ENCODE measurements at places on chromosomes 3 and 15.

DNA sequence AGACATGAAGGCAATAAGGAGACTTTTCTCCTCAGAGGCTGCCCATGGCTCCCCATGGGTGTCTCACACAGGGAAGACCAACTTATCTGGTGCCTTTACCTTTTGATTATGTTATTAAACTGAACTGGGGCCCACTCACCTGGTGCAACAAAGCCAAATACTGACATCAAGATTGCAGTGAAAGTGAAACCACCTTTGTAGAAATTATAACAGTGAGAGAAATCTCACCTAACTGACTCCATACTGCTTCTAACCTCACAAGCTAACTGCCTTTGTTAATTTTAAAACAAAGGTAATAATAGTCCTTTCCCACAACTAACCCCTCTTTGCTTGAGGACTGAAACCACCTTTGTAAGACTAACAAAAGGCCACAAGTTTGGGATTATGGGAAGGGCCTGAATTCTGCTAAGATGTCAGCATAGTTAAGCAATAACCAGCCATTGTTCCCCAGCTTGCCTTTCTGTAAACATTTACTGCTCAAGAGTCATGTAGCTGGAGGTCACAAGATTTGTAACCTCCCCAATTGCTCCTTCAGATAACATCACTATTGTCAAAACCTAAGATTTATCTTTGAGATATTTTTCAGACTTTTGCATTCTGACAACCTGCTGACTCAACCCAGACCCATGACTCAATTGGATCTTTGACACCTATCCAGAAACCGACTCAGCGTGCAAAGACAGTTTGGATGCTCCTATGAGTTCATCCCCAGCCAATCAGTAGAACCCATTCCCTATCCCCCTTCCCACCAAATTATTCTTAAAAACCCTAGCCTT lies 420.3 kb upstream of the CFAP20DC start:
- no peak for DNase-seq

- DNase-seq: peak; percentile 90
These were observed 17.2 kb upstream of the USP3 start for GRCh38 chr15:63487076-63487757.

DNA sequence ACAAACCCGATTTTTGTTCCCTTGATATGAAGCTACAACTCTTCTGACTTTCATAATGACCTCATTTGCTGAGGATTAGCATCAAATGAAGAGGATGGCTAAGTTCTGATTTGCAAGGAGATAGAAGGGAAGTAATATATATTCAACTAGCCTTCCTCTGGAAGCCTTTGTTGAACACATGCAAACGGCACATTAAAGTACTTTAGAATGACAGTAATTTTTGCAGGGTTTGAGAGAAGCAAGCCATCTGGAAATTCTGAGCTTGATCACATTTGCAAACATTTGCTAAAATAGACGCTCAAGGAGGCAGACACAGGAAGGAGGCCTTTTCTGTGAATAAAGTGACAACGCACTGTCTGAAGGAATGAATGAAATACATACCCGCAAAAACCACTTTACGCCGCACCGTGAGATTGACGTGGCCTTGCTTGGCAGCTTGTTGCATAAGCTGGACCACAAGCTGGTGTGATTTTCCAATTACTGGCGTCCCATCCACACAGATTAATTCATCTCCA lies 657.2 kb downstream of the MAGI1 start:
- DNase-seq: no peak

DNA sequence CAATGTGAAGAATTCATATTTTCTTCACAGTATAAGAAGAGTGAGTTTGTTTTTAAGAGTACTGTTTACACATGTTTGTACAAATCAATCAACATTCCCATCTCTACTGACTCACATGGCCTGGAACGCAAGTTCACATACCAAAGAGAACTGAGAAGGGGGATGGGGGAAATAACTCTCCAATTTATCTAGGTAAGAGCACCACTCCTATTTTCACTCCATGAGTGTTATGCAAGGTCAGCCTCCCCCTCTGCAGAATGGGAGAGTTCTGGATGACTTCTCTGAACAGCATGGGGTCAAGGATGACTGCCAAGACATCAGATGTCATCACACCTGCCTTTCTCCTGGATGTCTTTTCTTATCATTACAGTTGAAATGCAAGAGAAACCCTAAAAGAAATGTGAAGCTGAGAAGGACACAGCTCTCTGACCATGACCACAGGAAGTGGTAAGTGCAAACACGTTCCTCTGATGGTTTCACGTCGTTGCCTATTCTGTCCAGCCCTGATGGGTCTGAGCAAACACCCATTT lies 95.2 kb downstream of the SEMA6D start:
- no peak for DNase-seq

GRCh38 chr3:125289429-125289981 lies 77.0 kb upstream of the SLC12A8 start:
- no peak for DNase-seq

DNA sequence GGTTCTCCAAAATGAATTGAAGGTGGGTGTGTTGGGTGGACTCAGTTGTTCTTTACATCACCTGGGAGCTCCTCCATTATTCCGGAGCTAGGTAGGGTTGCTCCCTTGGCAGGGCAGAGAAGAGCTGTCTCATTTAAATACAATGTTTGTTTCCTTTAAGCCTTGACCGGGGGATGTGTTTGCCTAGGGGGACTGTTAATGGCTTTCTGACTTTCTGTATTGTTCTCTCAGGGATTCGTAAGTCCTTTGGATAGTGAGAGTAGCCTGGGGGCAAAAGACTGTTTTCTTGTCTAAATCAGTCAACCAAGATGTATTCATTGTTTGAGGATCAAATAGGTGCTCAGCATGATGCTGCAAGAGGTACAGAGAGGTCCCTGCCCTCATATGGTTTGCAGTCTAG lies 71.1 kb downstream of the CDAN1 start:
- DNase-seq: no peak

DNA sequence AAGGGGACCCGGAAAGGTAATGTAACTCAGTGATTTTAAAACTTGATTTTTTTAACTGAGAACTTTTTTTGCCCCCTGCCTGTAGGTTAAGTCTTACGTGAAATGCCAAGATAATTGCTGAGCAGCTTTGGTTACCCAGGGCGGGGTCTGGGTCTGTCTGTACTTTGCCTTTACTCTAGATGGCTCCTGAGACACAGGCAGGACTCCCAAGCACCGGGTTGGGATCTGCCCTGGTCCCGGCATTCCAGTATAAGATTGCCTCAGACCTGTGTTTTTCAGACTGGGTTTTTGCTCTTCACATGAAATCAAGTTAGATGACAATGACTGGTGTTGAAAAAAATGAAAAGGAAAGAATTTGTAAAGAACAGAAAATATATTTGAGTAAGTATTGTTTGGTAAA lies 40.3 kb downstream of the WDR76 start:
- no peak for DNase-seq

- no peak for DNase-seq
These were observed 6.3 kb upstream of the SCN5A start for GRCh38 chr3:38655708-38656300.

DNA sequence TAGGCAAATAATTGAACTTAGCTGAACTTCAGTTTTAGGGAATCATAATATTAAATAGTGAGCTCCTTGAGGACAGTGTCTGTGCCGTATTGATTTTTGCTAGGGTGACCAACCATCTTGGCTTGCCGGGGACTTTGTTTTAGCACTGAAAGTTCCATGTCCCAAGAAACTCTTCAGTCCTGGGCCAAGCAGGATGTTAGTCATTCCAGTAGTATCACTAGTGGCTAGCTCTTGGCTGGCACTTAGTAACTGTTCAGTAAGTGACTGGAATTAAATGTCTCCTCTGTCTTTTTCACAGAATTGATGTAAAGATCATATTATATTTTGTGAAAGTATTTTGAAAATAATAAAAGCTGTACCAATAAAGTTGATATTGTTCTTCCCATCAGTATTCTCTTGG lies 42.3 kb downstream of the RSRC1 start:
- DNase-seq: no peak

DNA sequence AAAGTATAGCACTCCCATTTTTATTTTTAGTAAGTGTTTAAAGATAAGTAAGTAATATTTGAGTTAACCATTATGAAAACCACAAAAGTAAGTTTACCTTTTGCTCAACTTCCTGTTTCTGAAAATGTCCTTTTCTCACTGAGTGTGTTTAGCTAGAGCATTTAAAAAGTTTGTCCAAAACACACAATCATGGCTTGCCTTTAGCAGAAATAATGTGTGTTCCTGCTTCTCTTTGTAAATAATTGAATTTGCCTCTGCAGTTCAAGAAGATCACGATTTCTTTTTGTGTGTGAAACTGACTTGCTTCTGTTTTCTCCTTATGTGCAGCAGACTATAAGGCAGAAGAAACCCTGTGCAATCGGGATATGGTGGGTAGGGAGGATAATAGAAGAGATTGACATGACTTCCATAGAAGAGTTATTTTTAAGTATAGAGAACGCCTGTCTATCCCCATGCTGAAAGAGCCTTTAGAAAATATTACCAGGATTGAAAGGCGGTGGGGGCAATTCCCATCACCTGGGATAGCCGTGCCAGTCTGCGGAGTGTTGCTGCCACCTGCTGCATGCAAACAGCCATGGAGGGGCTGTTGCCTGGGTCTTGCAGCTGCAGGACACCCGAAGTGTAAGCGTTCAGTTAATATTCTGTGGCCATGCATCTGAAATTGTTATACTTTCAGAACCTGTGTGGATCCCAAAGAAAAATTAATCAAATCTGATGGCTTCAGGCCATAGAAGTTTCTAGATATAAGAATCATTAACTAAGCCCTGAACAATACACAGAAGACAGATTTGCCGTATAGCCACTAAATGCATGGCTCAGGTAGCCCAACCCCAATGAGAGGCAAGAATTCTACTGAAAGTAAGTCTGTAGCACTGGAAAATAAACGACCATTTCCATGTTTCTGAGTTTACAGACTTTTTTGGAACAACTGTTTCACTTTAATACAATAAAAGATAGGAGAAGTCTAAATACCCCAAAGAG lies 2.4 kb upstream of the CD96 start:
- peak; percentile 72 for DNase-seq

GRCh38 chr3:142256712-142257333 lies 31.4 kb upstream of the GK5 start:
- DNase-seq: no peak

GRCh38 chr3:186566772-186567071 lies 417 bp downstream of the TBCCD1 start:
- DNase-seq: no peak

GRCh38 chr3:141127344-141128125 lies 76.4 kb downstream of the SPSB4 start:
- DNase-seq: no peak

- DNase-seq: no peak
These were observed 71.6 kb downstream of the CLASP2 start for GRCh38 chr3:33646406-33646805.

GRCh38 chr15:66472176-66472999 lies 25.2 kb downstream of the SNAPC5 start:
- DNase-seq: no peak

DNA sequence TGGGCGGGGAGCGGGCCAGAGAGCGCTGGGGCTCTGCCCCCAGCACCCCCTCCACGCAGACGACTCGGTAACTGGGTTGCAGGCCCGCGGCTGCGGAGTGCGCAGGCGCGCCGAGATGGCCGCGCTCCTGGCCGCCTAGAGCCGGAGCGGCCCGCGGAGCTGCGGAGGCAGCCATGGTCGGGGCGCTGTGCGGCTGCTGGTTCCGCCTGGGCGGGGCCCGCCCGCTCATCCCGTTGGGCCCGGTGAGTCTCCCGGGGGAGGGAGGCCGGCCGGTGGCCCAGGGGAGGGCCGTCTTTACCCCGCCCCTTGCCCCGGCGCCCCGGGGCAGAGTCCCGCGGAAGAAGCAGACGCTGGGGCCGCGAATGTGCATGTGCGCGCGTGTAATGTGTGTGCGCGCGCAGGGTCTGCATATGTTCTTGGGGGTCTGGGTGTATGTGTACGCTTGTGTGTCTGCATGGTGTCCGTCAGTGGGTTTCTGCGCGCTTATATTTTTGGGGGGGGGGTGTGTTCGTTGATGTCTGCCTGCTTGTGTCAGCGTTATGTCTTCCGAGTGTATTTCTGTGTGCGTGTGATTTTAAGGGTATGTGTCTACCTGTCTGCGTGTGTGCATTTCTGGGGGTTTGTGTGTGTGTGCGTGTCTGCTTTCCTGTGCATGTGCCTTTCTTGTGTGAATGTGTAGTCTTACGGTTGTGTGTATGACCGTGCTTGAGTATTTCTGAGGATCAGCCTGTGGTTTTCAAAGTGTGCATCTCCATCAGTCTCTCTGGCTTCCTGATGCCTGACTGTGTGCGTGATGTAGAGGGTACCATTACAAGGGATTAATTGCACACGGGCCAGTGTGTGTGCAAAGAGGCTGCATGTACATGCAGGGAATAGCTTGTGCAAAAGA lies at the start of gene ABHD14A:
TSS of gene ABHD14A (plus strand) at position 102 of the 889 bp plus-strand sequence. CDS start at position 174, 72 bp downstream.
- DNase-seq: peak; percentile 93

DNA sequence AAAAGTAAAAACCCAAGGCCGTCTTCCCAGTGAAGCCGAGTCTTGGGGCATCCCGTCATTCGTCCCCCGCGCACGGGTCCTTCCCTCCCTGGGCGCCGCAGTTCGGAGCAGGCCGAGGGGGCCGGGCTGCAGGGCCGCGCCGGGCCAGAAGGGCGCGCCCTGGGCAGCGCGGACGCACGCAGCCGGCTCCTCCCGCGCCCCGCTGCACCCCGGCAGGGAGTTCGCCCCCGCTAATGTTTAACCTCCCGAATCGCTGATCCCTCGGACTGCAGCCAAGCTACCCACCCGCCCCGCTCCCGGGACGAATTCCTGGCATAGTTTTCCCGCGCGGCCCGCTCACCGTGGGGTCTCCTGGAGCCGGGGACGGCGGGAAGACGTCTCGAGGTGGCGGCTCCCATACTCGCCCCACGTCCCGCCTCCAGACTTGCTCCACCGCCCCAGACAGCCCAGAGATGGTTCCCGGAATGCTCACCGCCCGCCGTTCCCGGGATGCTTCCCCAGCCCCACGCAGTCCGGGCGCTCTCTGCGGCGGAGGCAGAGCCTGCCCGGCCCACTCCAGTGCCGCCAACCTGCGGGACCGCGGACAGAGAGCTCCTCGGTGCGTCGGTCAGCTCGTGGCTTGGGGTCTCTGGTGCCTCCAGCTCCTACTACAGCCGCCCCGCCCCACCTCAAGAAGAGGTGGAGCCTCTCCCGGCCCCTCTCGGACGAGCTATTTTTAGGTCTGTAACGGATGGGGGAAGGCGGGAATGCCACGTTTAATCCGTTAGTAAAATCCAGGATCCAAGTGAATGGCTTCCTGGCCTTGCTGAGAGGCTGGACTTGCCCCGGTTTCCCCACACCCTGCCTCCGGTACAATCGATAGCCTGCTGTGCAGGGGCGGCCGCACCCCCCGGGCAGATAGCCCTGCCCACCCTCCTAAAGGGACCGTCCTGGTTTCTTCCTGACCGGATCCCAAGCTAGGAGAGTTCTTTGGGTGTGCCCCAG lies at the start of gene DZIP1L:
TSS of gene DZIP1L (minus strand) at position 621 of the 984 bp plus-strand sequence. CDS start 11,637 bp downstream, outside the sequence.
- peak; percentile 48 for DNase-seq

- no peak for DNase-seq
These were observed 8.3 kb upstream of the PLCH1 start for GRCh38 chr3:155753038-155753639.

GRCh38 chr15:51499379-51499976 lies 123.1 kb downstream of the DMXL2 start:
- no peak for DNase-seq

DNA sequence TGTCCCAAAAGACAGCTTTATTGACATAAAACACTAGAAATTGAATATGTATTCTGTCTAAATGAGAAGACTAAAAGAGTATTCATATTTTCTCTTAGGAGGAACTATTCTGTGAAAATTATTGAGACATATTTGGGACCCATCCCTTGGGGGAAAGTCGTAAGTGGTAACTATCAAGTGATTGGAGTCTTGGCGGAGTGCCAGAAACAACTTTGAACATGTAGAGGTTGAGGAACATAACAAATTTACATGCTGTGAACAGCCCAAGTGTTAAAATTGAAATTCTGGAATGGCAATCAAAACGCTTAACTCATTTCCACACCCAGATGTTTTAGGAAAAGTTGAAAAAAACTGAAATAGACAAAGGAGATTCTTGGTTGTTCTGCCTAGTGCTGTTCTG lies 1034.6 kb downstream of the NSUN3 start:
- no peak for DNase-seq
